ENCODE measurements at places on chromosomes 16 and 17.

DNA sequence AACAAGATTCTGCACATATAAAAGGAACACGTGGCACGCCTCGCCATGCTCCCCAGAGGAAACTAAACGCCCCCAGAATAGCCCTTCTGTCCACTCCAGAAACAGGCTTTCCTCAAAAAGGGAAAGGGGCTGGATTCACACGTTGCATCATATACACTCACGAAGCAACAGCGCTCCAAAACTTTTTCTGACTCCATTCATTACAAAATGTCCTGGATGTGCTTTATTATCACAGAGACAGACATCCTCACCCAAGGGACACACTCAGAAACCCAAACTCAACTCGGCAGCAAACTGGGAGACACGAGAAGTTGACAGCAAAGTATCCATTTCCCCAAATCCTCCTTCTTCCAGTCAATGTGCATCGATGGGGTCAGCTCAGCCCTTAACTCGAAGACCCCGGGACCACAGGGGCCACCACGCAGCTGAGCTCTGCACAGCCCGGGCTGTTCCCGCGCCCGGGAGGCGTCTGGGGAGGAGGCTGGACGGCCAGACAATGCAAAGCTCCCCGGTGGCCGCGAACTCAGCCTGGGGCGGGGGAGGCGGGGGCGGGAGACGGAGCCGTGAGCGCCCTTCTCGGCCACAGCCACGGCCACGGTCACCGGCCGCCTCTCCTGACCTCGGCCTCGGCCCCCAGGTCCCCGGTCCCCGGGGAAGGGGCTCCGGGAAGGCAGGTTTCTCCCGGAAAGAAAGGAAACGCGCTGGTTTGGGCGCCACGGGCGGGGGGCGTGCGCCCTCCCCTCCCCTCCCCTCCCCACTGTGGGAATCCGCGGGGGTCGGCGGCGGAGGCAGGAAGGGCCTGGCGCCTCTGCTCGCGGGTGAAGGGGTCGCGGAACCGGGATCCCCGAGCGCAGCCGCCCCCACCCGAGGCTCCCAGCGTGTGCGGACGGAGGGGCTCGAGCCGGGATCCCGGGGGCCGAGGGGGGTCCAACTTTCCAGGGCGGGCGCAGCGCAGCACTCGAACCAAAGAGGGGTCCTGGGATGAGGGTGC is 1.2 kb downstream of the NXN start:
- no peak for DNase-seq

DNA sequence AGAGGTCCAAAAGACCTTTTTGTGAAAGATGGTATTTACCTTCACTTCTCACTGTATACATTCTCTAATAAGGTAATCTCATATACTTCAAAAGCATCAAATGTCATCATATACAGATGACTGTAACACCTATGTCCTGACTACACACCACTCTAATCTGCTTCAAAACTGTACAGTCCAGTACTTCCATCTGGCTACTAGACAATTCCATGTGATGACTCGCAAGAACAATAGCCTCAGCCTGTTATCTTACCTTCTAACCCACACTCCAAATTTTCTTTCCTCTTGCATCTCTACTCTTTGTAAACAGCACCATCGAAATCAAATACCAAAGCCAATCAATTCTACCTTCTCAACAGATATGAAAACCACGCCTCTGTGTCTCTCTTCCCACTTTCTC is 24.1 kb downstream of the MYO1D start:
- DNase-seq, result no peak

GRCh38 chr16:5056352-5056751 is 9.4 kb downstream of the C16orf89 start:
- DNase-seq, result peak; percentile 73

DNA sequence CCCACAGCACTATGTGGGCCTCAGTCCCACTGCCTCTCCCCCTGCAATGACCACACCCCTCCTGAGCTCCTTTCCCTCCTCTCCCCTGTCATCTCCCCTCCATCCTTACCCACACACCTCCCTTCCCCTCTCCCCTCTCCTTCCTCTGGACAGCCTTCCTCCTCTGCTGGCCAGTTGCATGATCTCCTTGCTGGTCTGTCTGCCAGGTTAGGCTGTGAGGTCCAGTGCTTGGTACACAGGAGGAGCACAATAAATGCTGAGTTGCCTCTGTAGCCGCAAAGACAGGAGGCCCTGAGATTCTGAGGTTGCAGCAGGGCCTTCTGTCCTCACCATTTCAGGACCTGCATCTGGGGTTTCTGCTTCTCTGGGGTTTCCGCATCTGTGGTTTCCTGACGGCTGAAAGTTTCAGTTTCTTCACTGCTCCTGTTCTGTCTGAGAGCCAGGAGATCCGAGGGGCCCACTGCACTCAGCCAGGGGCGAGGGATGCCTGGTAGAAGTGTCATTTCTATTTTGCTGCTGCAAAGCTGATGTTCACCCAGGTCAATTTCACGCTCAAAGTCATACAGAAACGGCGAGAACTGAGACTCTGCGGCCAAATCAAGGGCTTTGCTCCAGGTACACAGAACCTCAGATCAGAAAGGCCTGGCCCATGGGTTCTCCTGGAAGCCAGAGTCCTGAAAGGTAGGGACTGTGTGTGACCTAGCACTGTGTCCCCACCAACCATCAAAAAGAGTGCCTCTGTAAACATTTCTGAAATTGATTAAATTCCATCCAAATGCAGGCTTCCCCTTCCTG is 4.6 kb upstream of the SLC12A3 start:
- DNase-seq, result peak; percentile 57

- no peak for DNase-seq
These were observed 27.6 kb downstream of the HSD17B2 start for GRCh38 chr16:82062645-82063058.

GRCh38 chr17:40097931-40098845 is 2.2 kb downstream of the NR1D1 start:
- DNase-seq, result peak; percentile 48

DNA sequence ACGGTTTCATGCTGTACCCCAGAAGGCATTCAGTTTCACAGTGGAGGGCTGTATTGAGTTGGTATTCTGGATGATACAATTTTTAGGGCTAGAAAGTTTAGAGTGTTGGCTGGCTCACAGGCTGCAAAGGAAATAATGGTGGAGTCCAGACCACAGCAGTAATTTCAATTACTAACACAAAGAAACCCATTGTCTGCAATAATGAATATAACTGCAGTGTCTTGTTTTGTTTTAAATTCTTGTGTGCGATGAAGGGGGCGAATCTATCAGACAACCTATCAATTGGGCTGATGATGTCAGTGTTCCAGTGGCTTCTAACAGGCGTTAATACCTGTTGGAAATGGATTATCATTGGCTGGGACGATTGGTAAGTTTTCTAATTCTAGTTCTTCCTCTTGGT is 1.5 kb downstream of the SP2 start:
- DNase-seq, result no peak
